ENCODE measurements at places on chromosomes 1 and 21. TPM values are rescaled to one million over a fixed set of nuclear protein-coding genes. Genes with fewer than 3 reads are reported as not detected.

DNA sequence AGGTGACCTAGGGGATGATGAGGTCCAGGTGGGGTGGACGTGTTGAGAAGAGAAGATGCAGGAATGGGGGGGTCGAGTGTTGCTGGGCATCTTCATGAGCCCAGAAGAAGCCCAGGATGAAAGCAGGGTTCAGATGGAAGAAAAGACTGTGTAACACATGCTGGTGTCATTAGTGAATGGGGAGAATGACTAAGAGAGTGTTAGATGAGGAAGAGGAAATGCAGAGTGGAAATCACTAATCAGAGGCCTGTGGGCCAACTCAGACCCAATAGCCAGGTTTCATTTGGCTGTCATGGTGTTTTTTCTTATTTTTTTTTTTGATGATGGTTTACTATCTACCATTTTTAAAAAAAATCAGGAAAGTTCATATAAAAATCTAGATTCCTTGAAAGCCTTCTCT is 180.8 kb upstream of the CAMK1G start:
- H3K27ac ChIP-seq = no peak overlapping the region
- peaks cover 3% of the 10 kb centered on the region for H3K27me3 ChIP-seq
- no peaks in the 10 kb centered on the region for H3K36me3 ChIP-seq

GRCh38 chr1:193192586-193192985 is 6.2 kb upstream of the B3GALT2 start:
- no peak overlapping the region for H3K4me3 ChIP-seq
- peaks cover 28% of the 10 kb centered on the region for H3K36me3 ChIP-seq
- H3K27ac ChIP-seq = no peak overlapping the region
- no peak for DNase-seq

DNA sequence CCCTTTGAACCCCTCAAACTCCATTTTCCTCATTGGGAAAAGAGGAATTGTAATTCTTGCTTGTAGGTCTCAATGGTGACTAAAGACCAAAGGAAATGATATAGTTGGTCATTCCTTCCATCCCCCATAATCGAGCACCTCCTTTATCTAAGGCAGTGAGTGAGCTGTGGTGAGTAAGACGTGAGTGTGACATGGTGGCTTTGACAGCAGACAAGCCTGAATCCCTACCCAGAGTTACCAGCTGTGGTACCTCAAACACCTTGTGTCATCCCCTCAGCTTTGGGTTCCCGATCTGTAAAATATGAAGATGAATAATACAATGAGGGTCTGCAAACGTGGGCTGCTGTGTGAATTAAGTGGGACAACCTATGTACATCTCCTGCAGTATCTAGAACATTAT is 8.4 kb downstream of the TRAF5 start:
- peaks cover 15% of the 10 kb centered on the region for H3K4me1 ChIP-seq
- H3K4me3 ChIP-seq = no peak overlapping the region
- H3K36me3 ChIP-seq = no peaks in the 10 kb centered on the region
- H3K27me3 ChIP-seq = peaks cover 15% of the 10 kb centered on the region
- H3K27ac ChIP-seq = no peak overlapping the region

GRCh38 chr1:89454845-89455521 is 69.6 kb upstream of the LRRC8B start:
- no peaks in the 10 kb centered on the region for H3K27me3 ChIP-seq
- H3K36me3 ChIP-seq = no peaks in the 10 kb centered on the region
- H3K4me3 ChIP-seq = no peak overlapping the region
- DNase-seq = no peak

DNA sequence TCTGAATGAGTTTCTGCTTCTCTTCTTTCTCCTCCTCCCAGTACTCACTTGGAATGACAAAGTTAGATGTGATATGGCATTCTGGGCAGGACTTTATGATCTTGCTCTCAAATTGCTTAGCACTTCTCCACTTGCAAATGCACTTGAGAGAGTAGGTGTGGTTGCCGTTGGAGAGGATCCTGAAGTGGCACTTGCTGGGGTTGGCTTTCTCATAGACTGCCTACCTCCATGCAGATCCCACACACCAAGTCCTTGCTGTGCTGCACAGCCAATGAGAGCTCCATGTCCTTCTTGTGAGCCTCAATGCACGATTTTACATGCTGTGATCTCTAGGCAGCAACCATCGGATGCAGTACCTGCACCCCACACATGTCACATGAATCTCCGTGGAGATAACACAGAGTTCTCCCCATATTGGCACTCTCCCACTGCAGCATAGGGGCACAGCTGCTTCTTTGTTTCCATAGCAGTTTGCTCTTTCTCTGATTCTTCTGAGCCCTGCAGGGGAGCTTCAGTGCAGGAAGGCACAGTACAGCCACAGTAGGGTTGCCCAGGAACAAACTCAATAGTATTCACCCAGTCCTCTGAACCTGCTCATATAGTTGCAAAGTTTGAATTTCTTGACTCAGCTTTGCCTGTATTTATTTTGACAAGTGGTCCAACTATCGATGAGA is 45.2 kb downstream of the ZNF691 start:
- no peaks in the 10 kb centered on the region for H3K36me3 ChIP-seq
- H3K27me3 ChIP-seq = no peaks in the 10 kb centered on the region
- no peak overlapping the region for H3K4me3 ChIP-seq
- H3K4me1 ChIP-seq = no peaks in the 10 kb centered on the region
- no peak for DNase-seq
- H3K27ac ChIP-seq = no peak overlapping the region

Gene IL22RA1
- 0.13 TPM for total RNA-seq

- no peaks in the 10 kb centered on the region for H3K4me1 ChIP-seq
- H3K4me3 ChIP-seq = no peak overlapping the region
- peaks cover 42% of the 10 kb centered on the region for H3K27me3 ChIP-seq
- DNase-seq = no peak
- H3K36me3 ChIP-seq = no peaks in the 10 kb centered on the region
- H3K27ac ChIP-seq = no peak overlapping the region
These were observed 31.2 kb upstream of the C1orf174 start for GRCh38 chr1:3931007-3931912.

Gene MFAP2
- total RNA-seq = 170 TPM

- H3K4me1 ChIP-seq = peaks cover 10% of the 10 kb centered on the region
- H3K36me3 ChIP-seq = peaks cover 2% of the 10 kb centered on the region
- H3K4me3 ChIP-seq = no peak overlapping the region
- DNase-seq = no peak
These were observed 34.6 kb upstream of the FHAD1 start for GRCh38 chr1:15212216-15212953.

- no peak overlapping the region for H3K4me3 ChIP-seq
- H3K36me3 ChIP-seq = no peaks in the 10 kb centered on the region
- H3K27ac ChIP-seq = no peak overlapping the region
These were observed 49.7 kb upstream of the ACTRT2 start for GRCh38 chr1:2971609-2972008.

GRCh38 chr1:184433956-184434502 is 47.2 kb downstream of the C1orf21 start:
- no peaks in the 10 kb centered on the region for H3K36me3 ChIP-seq
- peaks cover 4% of the 10 kb centered on the region for H3K4me1 ChIP-seq
- H3K27ac ChIP-seq = no peak overlapping the region
- H3K27me3 ChIP-seq = no peaks in the 10 kb centered on the region

Gene SLAMF1
- not detected for total RNA-seq

Gene HES3
- total RNA-seq = not detected

Gene TLR5
- 3.9 TPM for total RNA-seq

Gene PTAFR
- 0.27 TPM for total RNA-seq

DNA sequence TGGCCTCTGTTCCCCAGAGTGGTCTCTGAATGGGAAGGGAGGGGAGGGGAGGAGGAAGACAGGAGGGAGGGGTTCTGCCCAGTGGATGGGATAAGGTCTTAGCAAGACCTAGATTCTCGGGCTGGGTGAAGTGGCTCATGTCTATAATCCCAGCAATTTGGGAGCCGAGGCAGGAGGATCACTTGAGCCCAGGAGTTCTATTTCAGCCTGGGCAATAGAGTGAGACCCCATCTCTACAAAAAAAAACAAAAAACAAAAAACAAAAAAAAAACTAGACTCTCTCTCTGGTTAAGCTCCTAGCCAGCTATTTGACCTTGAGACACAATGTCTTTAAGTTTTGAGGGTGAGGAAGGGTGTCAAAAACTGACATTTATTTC is 11.4 kb downstream of the UQCRHL start:
- H3K27me3 ChIP-seq = no peaks in the 10 kb centered on the region
- no peak for DNase-seq
- H3K4me1 ChIP-seq = peaks cover 55% of the 10 kb centered on the region
- H3K4me3 ChIP-seq = no peak overlapping the region
- peak overlapping the region; percentile 77 for H3K27ac ChIP-seq

- no peak overlapping the region for H3K4me3 ChIP-seq
- H3K36me3 ChIP-seq = peaks cover 9% of the 10 kb centered on the region
- no peaks in the 10 kb centered on the region for H3K27me3 ChIP-seq
- peaks cover 3% of the 10 kb centered on the region for H3K4me1 ChIP-seq
- DNase-seq = no peak
These were observed 4.8 kb downstream of the PPT1 start for GRCh38 chr1:40092241-40092640.

DNA sequence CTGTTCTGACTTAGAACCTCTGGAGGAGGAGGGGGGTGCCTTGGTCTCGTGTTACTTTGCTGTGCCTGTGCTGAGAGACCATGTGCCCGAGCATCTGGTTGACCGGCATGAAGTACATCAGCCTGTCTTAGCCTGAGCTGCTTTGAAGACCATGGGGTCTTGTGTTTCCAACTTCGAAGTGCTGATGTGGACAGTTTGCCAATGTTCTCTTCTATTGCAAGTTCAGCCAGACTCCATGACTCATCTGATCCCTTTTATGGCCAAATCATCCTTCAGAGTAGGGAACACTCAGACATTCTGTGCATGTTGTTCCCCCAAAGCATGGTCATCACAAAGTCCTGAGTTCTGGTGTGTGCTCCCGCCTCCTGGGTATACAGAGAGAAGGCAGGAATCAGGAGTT is 6.0 kb upstream of the PLA2G2C start:
- peaks cover 1% of the 10 kb centered on the region for H3K36me3 ChIP-seq
- H3K27ac ChIP-seq = no peak overlapping the region
- DNase-seq = no peak
- H3K27me3 ChIP-seq = peaks cover 33% of the 10 kb centered on the region
- H3K4me3 ChIP-seq = no peak overlapping the region

- H3K4me1 ChIP-seq = no peaks in the 10 kb centered on the region
- H3K4me3 ChIP-seq = no peak overlapping the region
- peaks cover 39% of the 10 kb centered on the region for H3K27me3 ChIP-seq
- no peaks in the 10 kb centered on the region for H3K36me3 ChIP-seq
- H3K27ac ChIP-seq = no peak overlapping the region
- DNase-seq = no peak
These were observed 2.5 kb upstream of the LINGO4 start for GRCh38 chr1:151807766-151808165.

DNA sequence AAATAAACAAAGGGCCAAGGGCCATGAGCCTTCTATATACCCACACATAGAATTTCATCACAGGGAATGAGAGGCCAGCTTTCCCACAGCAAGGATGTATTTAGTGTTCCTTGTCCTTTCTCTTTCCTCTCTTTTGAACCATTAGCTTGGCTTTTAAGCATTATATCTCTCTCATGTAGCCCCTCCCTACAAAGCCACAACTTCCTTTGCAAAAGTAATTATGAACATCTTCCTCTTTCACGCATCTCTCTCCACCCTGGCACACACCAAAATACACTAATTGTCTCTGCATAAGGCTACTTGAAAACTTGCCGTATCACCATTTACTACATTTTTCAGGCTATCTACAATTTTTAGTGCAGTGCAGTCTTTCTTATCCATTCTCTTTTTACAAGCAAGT is 1.9 kb upstream of the AK5 start:
- no peak for DNase-seq
- peaks cover 66% of the 10 kb centered on the region for H3K27me3 ChIP-seq
- no peak overlapping the region for H3K4me3 ChIP-seq
- H3K4me1 ChIP-seq = peaks cover 11% of the 10 kb centered on the region
- no peak overlapping the region for H3K27ac ChIP-seq
- no peaks in the 10 kb centered on the region for H3K36me3 ChIP-seq

GRCh38 chr1:9008236-9008635 is 18.0 kb downstream of the SLC2A7 start:
- no peaks in the 10 kb centered on the region for H3K36me3 ChIP-seq
- H3K27ac ChIP-seq = no peak overlapping the region
- peaks cover 8% of the 10 kb centered on the region for H3K27me3 ChIP-seq
- DNase-seq = no peak
- no peak overlapping the region for H3K4me3 ChIP-seq
